Hematopoietic multipotent progenitor cell treated with erythropoietin and hydrocortisone succinate and interleukin-3 and kit ligand, for 15 days (in vitro differentiated cells): ENCODE measurements at places on chromosomes 11 and 22.
A peak's percentile ranks its signal among the peaks of the same experiment; 100 is the strongest.

- DNase-seq, result no peak
These were observed 20.4 kb downstream of the FCHSD2 start for GRCh38 chr11:73121692-73122091.

DNA sequence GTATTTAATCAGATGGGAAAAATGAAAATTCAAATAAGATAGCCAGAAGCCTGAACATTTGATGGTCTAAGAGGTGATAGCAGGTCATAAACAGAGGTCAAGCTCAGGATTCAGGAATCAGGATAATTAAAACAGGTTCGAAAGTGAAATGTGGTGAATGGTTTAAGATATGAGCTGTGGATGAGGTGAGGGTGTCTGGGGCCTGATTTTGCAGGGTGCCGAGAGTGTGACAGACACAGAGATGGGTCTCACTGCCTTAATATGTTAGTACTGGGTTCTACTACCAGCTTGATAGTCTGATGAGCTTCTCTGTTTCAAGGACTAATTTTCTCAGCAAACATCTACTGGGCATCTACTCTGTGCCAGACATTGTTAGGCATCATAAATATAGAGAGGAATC, 19.9 kb upstream of the EMSY start:
- DNase-seq, result no peak

DNA sequence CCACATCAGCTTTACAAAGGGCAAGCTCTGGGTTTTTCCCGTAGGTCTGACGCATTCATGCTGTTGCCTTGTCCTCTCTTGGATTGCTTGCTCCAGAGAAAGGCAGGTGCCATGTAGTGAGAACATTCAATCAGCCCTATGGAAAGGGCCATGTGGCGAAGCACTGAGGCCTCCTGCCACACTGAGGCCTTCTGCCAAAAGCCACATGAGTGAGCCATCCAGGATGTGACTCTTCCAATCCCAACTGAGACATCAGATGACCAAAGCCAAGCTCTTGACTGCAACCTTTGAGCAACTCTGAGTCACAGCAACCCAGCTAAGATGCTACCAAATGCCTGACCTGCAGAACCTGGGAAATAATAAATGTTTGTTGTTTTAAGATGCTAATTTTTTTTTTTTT, 9.0 kb upstream of the PANX3 start:
- DNase-seq, result no peak

DNA sequence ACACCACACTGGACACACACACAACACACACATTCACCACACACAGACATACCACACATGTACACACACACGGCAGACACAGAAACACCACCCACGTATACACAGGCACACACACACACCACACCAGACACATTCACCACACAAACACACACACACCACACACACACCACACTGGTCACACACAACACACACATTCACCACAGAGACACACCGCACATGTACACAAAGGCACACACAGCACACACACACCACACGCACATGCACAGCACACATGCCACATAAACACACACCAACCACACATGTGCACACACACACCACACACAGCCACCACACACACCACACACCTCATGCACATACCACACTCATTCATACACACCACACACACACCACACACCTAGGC, 84.2 kb upstream of the PRR5 start:
- no peak for DNase-seq

- peak; percentile 46 for DNase-seq
These were observed 11.5 kb downstream of the PARVG start for GRCh38 chr22:44192098-44192815.

- DNase-seq, result no peak
These were observed 24.0 kb downstream of the TRIM66 start for GRCh38 chr11:8658321-8659057.

DNA sequence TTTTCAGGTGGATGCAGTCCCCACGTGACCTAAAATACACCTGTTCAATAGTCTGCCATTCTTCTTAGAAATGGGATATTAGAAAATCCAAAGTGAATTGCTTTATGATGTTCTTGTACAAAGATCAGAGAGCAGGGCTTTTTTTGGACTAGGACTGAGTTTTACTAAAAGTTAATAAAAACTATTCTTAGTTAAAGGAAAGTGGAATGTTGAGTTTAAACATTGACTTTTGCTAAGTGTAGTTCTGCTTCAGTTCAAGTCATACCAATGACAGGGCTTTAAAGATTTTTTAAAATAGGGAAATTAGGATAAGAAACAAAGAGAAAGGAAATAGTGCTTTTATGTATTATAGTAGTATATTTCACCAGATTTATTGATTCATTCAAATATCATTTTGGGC, at the start of gene SLC22A24:
Gene SLC22A24 (minus strand): TSS at position 101 of the 400 bp plus-strand sequence. CDS start 442 bp downstream, outside the sequence.
- DNase-seq, result no peak

GRCh38 chr22:48577014-48577690, 1250.5 kb downstream of the BRD1 start:
- DNase-seq, result no peak

DNA sequence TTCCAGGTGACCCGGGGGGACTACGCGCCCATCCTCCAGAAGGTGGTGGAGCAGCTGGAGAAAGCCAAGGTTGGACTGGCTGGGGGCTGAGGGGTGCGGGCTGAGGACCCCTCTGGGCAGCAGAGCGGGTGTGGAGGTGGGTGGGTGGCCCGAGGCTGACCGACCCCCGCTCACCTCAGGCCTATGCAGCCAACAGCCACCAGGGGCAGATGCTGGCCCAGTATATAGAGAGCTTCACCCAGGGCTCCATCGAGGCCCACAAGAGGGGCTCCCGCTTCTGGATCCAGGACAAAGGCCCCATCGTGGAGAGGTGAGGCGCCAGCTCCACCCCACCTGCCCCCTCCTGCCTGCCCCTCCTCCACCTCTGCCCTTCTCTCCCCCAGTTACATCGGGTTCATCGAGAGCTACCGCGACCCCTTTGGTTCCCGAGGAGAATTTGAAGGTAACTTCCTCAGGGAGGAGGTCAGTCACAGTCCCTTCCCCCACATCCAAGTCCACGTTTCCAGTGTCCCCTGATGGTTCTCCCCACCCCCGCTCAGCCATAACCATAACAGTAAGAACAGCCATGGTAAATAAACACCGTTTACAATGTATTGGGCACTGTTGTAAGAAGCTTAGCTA, 11.2 kb downstream of the DPP3 start:
- DNase-seq, result no peak

DNA sequence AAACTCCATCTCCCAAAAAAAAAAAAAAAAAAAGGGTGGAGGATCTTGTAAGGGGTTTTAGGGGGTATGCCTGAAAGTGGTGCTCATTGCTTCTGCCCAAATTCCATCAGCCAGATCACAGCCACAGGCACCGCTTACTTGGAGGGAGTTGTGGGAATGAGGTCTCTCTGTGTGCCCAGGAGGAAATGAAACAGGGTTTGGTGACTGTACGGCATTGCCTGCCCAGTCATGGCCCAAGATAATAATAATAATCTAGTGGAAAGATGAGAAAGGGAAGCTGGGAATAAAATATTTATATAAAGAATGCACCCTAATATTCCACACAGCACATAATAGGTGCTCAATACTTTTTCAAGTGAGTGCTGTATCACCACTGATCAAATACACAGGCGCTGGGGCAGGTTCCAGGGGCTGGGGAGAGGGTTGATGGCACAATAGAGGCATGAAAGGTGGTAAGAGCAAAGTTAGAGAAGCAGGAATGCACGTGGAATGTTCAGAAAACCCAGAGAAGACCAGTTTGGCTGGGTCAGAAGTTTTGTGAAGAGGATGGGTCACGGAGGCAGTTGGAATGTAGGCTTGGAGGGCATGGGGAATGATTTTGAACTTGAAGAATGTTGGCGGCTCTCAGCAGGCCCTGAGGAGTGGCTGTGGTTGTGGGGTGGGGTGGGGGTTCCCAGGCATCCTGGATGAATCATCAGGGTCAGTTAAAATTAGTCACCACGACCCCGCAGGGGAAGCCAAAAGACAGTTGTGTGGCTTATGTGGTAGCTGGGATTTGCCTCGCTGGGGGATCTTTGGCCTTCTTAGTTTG, 12.5 kb upstream of the MB start:
- no peak for DNase-seq

GRCh38 chr11:127677660-127678425, 677.3 kb upstream of the KIRREL3 start:
- no peak for DNase-seq

- DNase-seq, result no peak
These were observed 668.9 kb downstream of the METTL15 start for GRCh38 chr11:28777126-28777525.

- DNase-seq, result no peak
These were observed 9.6 kb upstream of the RELA start for GRCh38 chr11:65672180-65672860.

DNA sequence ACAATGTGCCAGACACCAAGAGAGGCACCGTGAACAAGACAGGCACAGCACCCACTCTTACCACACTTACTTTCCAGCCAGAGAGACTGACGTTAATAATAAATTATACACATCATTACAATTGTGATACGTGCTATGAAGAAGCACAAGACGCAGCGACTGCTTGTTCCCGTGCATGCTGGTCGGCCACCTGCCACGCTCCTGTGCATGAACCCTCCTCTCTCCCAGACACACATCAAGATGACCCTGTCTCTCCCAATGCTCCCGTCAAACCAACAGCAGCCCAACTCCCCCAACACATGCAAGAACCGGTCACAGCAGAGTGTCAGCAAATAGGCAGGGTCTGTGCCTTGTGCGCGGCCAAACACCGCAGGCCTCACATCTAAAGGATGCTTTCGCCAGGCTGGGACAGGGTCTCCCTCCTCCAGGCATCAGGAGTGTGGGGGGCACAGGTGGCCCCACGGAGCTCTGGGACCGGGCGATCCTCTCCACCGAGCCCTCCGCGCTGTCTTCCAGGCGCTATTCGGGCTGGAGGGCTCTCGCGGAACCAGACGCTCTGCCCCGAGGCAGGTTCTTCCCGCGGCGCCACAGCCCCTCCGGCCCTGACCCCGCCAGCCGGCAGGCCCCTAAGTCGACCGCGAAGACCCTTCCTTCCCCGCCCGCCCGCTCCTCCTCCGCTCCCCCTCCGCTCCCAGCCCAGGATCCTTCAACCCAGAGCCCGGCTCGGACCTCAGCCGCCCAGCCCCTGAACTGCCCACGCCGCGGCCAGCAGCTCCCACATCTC, 533 bp downstream of the SERGEF start:
- DNase-seq, result no peak

DNA sequence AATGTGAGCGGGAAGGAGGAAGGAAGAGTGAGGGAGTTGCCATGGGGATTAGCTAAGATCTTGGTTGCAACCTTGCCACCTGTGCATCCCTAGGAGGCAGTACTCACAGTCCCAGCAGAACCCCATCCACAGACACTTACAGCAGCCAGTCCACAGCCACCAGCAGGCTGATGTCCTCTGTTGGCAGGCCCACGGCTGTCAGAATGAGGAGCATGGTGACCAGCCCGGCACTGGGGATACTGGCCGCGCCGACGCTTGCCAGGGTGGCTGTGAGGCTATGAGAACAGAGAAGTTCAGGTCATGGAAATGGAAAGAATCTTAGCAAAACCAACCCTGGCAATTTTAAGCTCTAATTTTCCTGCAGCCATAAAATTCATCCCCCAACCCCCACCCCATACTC, 138.6 kb downstream of the SLC1A2 start:
- DNase-seq, result no peak

DNA sequence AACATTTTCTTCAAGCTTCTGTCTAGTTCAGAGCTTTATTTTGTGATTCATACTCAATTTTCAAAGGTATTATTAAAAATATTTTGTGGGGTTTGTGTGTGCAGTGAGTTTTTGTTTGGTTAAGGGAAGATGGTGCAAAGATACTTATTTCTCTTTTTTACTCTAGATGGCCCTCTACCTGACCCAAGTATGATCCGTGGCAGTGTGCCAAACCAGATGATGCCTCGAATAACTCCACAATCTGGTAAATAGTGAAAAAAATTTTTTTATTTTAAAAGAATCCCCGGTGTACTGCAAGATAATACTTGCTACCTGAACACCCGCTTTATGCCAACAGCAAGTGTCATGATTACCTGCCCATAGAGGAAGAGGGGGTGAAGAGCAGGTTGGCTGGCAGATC, 54.2 kb downstream of the EP300 start:
- DNase-seq, result peak; percentile 52

DNA sequence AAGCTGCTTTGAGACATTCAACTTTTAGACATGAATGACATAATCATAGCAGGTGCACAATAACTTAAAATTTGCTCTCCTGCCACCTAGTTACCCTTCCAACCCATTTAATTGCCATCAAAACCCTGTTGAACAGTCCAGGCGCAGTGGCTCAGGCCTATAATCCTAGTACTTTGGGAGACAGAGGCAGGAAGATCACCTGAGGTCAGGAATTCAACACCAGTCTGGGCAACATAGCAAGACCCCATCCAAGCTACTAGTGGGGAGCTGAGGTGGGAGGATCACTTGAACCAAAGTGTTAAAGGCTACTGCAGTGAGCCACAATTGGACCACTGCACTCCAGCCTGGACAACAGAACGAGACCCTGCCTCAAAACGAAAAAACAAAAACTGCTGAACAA, 4.0 kb upstream of the PHF21A start:
- no peak for DNase-seq

DNA sequence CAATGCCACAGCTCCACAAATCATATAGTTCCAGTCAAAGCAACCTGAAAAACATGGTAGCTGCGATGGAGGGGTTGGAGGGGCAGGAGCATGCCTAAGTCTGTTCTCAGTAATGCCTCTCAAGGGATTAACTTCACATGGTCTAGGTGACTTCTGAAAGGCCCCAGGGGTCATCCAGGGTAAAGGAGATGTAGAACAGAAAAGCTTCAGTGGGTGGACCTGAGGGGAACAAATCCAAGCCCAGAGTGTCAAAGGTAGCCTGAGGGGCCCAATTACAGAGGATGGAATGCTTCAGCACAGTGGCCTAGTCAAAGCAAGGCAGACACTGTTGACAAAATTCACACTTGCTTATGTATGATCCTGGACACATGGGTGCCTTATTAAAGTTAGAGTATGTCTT, 23.3 kb downstream of the OR4D9 start:
- DNase-seq, result no peak
